Endothelial cell (in vitro differentiated cells): ENCODE measurements at places on chromosomes 5 and 9. TPM values are rescaled to one million over a fixed set of nuclear protein-coding genes. Genes with fewer than 3 reads are reported as not detected.

The CAMK4 gene
- 34.5 TPM for total RNA-seq

The CEP72 gene
- total RNA-seq, result 11.9 TPM

The OGN gene
- not detected for total RNA-seq

The C7 gene
- 1.5 TPM for total RNA-seq

The SPATA31D4 gene
- total RNA-seq, result not detected

The GIN1 gene
- 3.7 TPM for total RNA-seq

The MAMDC4 gene
- 10.0 TPM for total RNA-seq

The CKMT2 gene
- total RNA-seq, result 0.18 TPM

DNA sequence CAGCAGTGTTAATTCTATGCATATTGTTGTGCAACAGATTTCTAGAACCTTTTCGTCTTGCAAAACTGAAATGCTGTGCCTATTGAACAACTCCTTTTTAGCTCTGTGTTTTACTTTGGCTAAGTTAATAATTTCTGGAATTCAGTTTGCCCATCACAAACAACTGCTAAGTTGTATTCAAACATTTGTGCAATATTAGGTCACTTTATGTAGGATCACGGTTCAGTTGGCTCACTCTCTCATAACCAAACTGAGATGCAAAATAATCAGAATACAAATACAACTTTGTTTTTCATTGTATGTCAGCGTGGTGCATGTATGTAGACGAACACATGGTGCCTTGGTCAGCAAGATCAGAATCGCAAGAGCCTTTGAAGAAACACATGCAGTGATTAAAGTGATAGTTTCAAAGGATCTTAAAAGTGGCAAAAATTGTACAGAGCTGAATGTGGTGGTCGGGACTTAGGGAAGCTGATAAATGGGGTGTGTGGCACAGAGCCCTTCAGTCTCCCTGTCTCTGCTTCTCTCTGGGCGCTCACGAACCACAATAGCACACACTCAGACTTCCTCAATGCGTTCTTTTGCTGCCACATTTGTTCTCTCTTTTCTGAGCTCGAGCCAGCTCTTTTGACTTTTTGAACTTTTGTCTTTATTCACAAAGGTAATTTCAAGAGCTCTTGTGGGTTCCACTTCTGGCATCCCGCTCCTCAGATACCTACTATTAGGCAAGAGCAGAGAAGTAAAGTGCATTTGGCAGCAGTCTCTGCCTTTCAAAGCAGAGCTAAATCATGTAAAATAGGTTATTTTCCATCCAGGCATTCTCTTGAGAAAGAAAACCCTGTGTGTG, 112.4 kb upstream of the CTSL start:
- no peak for DNase-seq

GRCh38 chr5:137997726-137998213, 35.1 kb downstream of the FAM13B start:
- DNase-seq, result no peak

- no peak for DNase-seq
Measured at GRCh38 chr9:18361646-18362045, 112.3 kb upstream of the ADAMTSL1 start.

DNA sequence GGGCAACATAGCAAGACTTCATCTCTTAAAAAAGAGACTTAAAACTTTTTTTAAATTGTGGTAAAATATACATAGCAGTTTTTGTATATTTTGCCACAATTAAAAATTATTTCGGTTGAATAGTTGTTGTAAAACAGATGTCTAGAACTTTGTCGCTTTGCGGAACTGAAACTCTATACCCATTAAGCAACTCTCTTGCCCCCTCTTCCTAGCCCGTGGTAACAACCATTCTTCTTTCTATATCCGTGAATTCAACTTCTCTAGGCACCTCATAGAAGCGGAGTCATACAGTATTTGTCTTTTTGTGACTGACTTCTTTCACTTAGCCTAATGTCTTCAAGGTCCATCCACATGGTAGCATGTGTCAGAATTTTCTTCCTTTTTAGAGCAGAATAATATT, 43.3 kb downstream of the SPARC start:
- DNase-seq, result no peak

GRCh38 chr5:39906146-39906545, 481.4 kb upstream of the DAB2 start:
- no peak for DNase-seq

DNA sequence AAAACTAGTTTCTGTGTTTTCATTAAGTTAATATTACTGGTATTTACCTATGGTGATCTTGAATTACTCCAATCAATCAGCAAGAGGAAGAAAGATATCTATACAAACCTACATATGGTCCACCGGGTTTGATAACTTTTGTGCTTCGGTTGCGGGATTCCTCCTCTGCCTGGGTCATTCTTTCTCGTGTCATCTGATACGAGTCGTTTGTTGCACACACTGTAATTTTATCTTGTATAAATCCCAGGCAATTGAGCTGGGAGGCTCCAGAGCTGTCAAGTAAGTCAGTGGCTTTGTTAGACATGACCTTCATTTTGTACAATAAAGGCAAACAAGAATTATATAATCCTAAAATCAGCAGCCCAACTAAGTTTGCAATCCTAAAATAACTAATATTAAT, 48.0 kb downstream of the ELL2 start:
- DNase-seq, result no peak

DNA sequence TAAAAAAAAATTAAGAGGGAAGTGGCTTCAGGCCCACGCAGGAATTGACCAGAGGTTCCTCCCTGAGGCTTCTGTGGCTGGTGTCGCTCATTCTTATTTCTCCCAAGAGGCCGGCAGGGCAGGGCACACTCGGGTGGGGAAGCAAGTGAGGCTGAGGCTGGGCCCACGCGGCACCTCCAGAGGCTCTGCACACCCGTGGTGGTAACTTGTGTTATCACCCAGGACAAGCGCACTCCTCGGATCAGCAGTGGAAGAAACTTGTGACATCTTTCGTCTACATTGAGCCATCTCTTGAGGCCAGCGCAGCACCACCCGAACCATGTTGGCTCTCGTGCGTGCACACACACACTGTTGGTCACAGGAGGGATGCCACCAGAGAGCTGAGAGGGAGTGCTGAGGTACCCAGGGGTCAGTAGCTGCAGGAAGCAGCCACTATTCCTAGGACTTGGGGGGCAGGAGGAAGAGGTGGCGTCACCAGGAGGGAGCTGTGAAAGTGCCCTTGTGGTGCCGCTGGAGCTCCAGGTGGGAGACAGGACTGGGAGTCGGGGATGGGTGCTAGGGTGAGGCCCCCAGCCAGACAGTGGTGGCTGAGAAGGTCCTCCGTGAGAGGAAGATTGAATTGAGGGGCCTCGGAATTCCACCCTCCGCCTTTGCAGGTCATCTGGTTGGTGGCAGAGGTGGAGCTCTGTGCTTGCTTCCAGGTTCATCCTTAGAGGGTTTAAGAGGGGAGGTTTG, 6.4 kb downstream of the NDUFS6 start:
- no peak for DNase-seq

DNA sequence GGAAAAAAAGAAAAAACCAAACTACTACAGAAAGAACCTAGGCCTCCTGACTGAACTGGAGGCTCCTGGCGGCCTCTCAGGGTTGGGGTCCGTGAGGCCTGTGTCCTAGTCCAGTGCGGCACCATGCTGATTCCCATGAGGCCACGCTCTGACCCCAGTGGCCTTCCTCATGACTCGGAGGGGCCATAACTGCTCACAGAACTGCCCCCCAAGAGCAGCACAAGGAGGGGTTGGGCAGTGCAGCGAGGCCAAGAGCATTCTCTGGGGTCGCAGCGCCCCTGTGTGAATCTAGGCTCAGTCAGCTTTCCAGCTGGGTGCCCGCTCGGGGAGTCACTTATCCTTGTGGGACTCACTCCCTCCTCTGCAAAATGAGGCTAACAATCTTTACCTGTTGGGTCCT, 79.3 kb upstream of the FBXW11 start:
- DNase-seq, result no peak

DNA sequence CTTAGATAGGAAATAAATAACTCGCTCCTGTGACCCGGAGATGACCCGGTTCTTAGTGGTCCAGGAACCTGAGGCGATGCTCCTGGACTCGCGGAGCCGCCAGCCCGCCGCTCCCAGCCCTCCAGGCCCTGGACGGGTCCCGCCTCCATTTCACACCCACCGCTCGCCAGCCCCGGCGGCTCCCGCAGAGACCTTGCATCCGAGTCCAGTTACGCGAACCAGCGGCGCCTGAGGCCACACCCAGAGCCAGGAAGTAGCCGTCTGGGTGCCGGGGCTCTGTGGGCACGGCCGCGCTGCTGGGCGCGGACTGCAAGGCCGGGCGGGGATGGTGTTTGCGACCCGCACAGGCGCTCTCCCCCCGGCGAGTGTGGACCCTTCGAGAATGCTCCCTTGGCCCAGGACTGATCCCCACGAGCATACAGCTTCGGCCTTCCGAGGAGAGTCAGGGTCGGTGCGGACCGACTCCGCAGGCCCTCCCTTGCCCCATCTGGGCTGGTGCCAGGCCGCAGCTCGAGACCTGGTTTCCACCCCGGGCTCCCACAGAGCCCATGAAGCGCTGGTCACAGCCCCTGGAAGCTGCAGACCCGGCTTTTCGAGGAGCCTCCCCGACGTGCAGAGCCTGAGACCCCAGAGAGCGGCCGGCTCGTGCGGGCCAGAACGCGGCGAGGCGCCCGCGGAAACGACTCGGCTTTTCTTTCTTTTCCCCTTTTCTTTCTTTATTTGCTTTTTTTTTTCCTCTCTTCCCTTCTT, 5.2 kb upstream of the BARX1 start:
- DNase-seq, result no peak

- DNase-seq, result no peak
Measured at GRCh38 chr5:1325870-1326531, 18.9 kb downstream of the CLPTM1L start.

GRCh38 chr5:134114886-134115805, 665 bp downstream of the TCF7 start:
- DNase-seq, result peak; percentile 31

DNA sequence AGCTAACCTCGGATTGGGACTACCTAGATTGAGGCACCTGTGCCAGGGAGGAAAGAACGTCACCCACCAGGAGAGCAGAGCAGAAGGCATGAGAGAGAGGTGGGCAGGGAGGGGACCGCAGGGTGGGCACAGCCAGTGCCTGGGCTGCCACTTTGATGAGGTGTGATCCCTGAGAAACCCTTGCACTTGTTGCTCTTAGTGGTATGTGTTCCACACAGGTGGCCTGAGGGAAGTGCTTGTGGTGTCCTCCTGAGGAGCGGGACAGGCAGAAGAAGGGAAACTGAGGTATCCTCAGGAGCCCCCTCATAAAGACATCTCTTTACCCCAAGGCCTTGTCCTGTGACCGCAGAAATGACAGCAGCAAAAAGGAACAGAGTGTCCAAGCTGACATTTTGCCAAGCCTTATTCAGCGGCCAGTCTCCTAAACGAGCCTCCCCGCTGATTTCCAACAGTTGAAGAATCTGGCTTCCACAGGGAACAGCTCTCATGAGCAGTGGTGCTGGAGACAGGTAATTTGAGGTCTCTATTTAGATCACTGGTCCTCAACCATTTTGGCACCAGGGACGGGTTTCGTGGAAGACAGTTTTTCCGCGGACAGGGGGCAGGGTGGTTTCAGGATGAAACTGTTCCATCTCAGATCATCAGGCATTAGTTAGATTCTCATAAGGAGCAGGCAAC, 82.4 kb downstream of the FOXD1 start:
- DNase-seq, result no peak

DNA sequence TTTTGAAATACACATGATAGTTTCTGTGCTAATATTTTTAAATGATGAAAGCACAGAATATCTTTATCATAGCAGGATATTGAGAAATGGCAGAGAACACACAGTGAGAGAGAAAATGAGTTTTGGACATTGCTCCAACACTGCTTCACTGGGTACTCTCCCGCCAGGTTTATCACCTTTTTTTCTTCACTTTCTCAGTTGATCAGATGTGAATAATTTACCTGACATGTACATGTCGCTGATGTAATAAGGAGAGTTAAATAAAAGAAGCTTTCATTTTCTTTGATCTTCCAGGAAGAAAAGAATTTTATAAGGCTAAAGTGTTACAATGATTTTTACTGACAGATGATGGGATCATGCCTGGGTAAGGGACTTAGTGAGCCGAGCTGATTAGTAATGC, 134.5 kb downstream of the ALDH1A1 start:
- DNase-seq, result no peak

DNA sequence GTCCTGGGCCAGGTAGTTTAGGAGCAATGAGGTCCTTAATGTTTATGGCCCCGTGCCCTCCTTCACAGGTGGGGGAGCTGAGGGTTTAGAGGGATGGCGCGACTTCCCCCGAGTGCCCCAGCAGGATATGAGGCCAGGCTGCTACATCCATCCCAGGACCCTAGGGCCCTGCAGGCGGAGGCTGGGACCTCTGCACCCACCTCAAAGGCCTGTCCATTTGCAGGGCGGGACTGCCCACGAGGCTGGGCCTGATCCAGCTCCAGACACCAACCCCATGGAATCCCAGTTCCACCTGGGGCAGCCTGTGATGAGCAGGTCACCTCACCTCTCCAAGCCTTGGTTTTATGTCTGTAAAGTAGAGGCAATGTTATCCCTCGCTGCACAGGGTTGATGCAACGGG, 142.1 kb downstream of the RXRA start:
- DNase-seq, result no peak

- DNase-seq, result no peak
Measured at GRCh38 chr9:93658184-93658925, 82.0 kb downstream of the PHF2 start.

GRCh38 chr5:127987354-127988145, 96.0 kb upstream of the SLC12A2 start:
- no peak for DNase-seq

GRCh38 chr5:73815631-73816030, 189.6 kb downstream of the ARHGEF28 start:
- DNase-seq, result no peak

DNA sequence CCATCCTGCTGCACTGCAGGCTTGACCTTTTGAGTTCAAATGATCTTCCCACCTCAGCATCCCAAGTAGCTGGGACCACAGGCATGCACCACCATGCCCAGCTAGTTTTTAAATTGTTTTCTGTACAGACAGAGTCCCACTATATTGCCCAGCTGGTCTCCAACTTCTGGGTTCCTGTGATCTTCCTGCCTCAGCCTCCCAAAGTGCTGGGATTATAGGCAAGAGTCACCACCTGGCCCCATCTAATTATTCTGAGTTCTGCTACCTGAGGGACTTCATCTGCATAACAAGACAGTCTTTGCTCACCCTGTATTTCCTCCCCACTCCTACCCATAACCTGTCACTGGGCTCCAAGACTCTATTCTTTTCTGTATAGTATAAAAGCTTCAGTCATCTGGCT, 54.6 kb upstream of the CEMIP2 start:
- no peak for DNase-seq

DNA sequence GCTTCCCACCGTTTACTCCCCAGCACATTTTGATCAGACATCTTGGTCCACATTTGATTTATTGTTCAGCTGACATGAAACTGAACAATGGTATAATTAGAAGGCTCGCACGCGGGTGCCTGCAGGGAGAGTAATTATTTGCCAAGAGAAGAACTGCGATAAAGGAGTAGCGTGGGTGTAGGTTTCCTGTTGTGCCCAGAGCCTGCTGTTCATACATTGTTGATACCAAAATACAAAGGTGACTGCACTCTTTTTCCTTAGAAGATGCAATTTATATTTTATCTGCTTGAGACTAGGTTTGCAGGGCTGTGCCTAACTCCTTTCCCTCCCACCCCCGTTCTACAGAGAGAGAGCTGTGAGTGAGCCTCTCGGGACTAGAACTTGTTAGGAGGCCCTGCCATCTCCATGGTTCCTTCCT, 241.8 kb upstream of the MSX2 start:
- DNase-seq, result no peak

GRCh38 chr9:90517103-90517502, 125.5 kb downstream of the DIRAS2 start:
- DNase-seq, result no peak

- no peak for DNase-seq
Measured at GRCh38 chr9:70101265-70101664, 57.6 kb downstream of the MAMDC2 start.
